T follicular helper cell (primary cell): ENCODE measurements at places on chromosomes 5 and 9.

GRCh38 chr5:94544875-94545547 lies 73.4 kb downstream of the KIAA0825 start:
- no peak for DNase-seq

DNA sequence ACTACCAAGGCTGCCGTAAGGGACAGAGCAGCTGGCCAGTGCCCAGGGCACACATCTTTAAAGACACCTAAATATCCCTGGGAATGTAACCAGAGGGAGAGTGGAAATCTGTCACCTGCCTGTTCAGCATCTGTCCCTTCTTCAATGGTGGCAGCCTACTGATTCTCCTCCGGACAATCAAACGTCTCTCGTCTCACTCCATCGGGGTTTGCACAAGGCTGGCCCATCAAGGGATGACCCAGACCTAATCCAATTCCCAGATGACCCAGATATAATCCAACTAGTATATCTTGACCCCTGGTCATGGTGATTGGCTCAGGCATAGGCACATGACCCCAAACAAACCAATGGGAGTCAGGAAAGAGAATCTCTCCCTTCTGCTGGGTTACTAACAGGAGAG lies 93.5 kb downstream of the HRH2 start:
- DNase-seq: no peak

DNA sequence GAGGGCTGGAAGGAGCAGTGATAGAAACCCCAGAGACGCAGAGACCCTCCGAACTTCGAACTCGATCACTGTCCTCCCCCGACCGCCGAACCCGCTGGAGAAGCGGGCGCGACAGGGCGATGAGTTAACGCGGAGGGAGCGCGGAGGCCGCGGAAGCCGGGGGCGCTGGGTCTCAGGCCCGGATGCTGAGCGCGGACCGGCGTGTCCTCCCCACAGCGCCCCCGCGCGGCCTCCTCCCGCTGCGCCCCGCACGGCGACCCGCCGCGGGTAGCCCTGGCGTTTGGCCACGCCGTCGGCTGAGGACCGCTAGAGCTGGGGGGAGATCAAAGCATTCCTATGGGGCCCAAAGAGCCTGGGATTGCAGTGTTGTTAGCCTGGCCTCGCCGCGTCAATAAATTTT lies 7.7 kb upstream of the DMRT2 start:
- DNase-seq: no peak

DNA sequence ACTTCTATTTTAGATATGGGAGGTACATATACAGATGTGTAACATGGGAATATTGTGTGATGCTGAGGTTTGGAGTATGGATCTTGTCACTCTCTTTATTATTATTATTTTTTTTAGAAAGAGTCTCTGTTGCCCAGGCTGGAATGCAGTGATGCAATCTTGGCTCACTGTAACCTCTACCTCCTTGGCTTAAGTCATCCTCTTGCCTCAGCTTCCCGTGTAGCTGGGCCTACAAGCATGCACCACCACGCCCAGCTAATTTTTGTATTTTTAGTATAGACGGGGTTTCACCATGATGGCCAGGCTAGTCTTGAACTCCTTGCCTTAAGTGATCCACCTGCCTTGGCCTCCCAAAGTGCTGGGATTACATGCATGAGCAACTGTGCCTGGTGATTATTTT lies 138.4 kb upstream of the SLC28A3 start:
- no peak for DNase-seq
